A549 treated with DMSO at 1 μM for 4 hours (cell line): ENCODE measurements at places on chromosomes 7 and 10. TPM values are rescaled to one million over a fixed set of nuclear protein-coding genes. Genes with fewer than 3 reads are reported as not detected.

Gene CCNY
- total RNA-seq, result 40.4 to 54.3 TPM (median 46.6 TPM) in 5 replicates

Gene AUTS2
- 3.6 to 5.3 TPM (median 4.3 TPM) in 5 replicates for total RNA-seq

Gene CARD11
- total RNA-seq, result 1.1 to 2.1 TPM (median 1.3 TPM) in 5 replicates

Gene CCDC3
- 0.91 to 1.2 TPM (median 0.95 TPM) in 5 replicates for total RNA-seq

Gene MCU
- total RNA-seq, result 31.7 to 41.9 TPM (median 37.0 TPM) in 5 replicates

Gene NME8
- total RNA-seq, result not detected in 5 replicates

Gene POP7
- total RNA-seq, result 73.4 to 102 TPM (median 92.0 TPM) in 5 replicates

Gene MCM10
- 25.2 to 29.7 TPM (median 27.1 TPM) in 5 replicates for total RNA-seq

Gene LBX1
- total RNA-seq, result not detected in 5 replicates
